Activated T-helper 17 cell treated with anti-CD3 and anti-CD28 coated beads, Interleukin-2, amount 50 U/mL, for 72 hours (primary cell): ENCODE measurements at places on chromosomes 13 and 19. TPM values are rescaled to one million over a fixed set of nuclear protein-coding genes. Genes with fewer than 3 reads are reported as not detected.

Gene ATP4A
- not detected for total RNA-seq

Gene CAPS
- total RNA-seq: 3.8 TPM

Gene LYPD3
- total RNA-seq: 1.0 TPM

Gene POGLUT2
- total RNA-seq: 2.1 TPM

Gene OR10H2
- not detected for total RNA-seq

Gene PTGIR
- 1.3 TPM for total RNA-seq

Gene ZNF224
- total RNA-seq: 17.5 TPM

Gene LHB
- not detected for total RNA-seq

Gene TTYH1
- 0.40 TPM for total RNA-seq

Gene SLC10A2
- total RNA-seq: not detected

Gene CYTH2
- total RNA-seq: 30.6 TPM

Gene FOSB
- 39.2 TPM for total RNA-seq

Gene ZNF99
- 0.05 TPM for total RNA-seq

Gene C3
- total RNA-seq: 0.99 TPM

Gene CACNG7
- total RNA-seq: not detected

Gene PRTN3
- not detected for total RNA-seq

Gene DOCK9
- 70.4 TPM for total RNA-seq

Gene CCL25
- total RNA-seq: 0.48 TPM

Gene ANKRD24
- 2.5 TPM for total RNA-seq

Gene TICAM1
- total RNA-seq: 27.6 TPM

Gene NCR1
- not detected for total RNA-seq

Gene SYNE4
- total RNA-seq: 1.5 TPM

Gene NLRP7
- not detected for total RNA-seq
